Left ventricle myocardium superior (tissue), 1 donor: ENCODE measurements at places on chromosomes 1 and 21. TPM values are rescaled to one million over a fixed set of nuclear protein-coding genes. Genes with fewer than 3 reads are reported as not detected.

KLF17 gene
- not detected for total RNA-seq

OTUD3 gene
- total RNA-seq, result 3.7 TPM

CFAP141 gene
- total RNA-seq, result not detected

RRAGC gene
- 23.2 TPM for total RNA-seq
